ENCODE measurements at places on chromosomes 4 and X.
A peak's percentile ranks its signal among the peaks of the same experiment; 100 is the strongest.

DNA sequence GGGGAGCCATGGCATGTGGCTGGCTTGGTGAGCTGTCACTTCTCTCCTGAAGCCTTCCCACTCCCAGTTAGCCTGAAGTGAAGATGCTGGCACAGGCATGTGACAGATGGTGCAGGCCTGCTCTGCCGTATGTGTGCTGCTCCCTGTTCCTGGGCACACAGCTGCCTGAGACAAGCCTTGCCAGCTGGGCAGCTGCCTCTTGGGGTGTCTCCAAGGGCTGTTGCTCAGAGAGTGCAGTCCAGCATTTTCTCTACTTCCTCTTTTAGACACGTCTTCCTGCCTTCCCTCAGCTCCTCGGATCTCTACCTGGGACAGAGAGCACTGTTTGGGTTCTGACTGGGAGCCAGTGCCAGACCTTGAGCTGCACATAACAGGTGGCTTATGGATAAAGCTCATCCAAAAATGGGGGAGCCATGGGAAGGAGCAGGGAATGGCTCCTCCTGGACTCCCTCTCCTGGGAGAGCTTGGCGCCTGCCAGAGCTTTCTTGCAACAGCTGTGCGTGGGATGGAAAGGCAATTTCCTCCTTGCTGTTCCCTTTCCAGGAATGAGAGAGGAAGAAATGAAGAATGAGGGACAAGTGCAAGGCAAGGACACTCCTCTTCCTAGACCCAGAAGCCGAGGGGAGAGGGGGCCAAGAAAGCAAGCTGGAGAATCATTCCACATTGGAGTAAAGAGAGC lies 132.9 kb downstream of the MSL3 start:
- DNase-seq: no peak

DNA sequence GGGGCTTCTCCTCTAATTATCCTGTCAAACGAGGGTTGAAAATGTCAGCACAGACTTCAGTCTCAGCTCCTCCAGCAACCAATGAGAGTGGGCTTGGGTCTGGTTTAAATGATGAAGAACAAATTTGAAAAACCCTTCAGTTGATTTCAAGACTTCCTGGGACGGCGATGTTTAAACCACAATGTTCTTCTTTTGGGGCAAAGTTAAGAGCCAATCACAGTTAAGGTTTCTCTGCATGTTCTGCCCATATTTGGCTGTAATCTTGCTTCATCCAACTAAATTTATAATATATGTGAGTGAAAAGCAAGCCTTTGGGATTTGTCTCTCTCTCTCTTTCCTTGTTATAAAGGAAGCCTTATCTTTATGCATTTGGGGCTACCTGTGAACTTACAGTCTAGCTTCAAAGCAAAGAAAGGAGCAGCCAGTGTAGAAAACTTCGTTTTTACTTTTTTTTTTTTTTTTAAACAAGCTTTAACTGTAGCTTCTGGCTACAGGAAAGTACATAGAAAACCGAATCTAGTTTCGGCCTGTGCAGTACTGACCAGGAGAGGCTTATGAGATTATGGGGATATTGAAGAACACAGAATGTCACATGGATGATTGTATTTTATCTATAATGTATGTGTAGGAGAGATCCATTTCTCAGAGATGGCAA lies 46.8 kb upstream of the FAM9C start:
- peak; percentile 61 for DNase-seq

- no peak for DNase-seq
Measured at GRCh38 chr4:1239950-1240307, 9.0 kb downstream of the CTBP1 start.

GRCh38 chrX:45771560-45772340 lies 571.1 kb upstream of the DIPK2B start:
- DNase-seq: no peak

GRCh38 chr4:124155239-124155638 lies 557.3 kb downstream of the ANKRD50 start:
- no peak for DNase-seq

DNA sequence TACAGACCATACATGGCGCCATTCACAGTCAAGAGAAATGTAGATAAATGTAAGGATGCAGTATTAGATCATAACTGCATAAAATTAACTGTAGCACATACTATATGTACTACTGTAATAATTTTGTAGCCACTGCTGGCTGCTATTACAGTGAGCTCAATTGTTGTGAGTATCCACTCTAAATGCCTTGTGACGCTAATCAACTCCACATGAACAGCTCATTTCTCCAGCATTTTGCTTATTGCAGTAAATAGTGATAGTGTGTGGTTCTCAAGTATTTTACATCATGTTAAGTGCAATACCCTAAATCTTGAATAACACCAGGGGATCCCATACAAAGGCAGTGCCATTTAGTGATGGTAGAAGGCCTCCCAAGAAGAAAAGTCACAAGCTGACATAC lies 21.2 kb downstream of the FGFBP1 start:
- no peak for DNase-seq

DNA sequence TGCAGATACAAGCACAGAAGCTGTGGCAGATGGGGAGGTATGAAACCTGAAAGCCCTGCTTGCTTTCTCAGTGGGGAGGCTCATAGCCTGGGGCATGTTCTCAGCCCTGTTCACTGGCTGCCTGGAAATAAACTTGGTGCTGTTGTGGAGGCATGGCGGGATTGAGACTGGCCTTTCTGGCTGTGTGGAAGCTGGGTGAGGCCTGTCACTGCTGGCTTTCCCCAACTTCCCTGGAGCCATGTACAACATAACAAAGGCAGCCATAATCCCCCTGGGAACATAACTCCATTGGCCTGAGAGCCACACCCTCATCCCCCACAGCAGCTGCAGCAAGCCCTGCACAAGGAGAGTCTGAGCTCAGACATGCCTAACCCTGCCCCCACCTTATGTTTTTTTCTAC lies 237.7 kb upstream of the TLL1 start:
- no peak for DNase-seq

- no peak for DNase-seq
Measured at GRCh38 chr4:162683659-162684370, 482.9 kb downstream of the NAF1 start.

DNA sequence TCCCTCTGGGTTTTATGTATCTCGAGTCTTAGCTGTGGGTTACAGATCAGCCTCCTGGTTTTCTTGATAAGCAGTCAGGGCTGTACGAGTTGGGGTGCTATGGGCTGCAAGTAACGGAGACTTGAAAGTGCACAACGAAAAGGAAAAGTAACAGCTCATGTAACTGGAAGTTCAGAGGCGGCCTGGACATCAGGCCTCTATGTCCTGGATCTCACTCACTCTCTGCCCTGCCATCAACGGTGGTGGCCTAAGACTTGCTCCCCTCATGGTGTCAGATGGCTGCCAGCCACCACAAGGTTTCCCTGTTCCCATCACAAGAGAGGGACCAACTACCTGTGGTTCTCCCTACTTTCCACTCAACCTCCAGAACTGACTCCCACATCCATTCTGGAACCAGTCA lies 4.8 kb downstream of the PPP2R2C start:
- DNase-seq: no peak
